T-helper 17 cell (primary cell): ENCODE measurements at places on chromosomes 16 and 17.

GRCh38 chr17:4004517-4005295 lies 40.5 kb upstream of the ATP2A3 start:
- peak; percentile 60 for DNase-seq

DNA sequence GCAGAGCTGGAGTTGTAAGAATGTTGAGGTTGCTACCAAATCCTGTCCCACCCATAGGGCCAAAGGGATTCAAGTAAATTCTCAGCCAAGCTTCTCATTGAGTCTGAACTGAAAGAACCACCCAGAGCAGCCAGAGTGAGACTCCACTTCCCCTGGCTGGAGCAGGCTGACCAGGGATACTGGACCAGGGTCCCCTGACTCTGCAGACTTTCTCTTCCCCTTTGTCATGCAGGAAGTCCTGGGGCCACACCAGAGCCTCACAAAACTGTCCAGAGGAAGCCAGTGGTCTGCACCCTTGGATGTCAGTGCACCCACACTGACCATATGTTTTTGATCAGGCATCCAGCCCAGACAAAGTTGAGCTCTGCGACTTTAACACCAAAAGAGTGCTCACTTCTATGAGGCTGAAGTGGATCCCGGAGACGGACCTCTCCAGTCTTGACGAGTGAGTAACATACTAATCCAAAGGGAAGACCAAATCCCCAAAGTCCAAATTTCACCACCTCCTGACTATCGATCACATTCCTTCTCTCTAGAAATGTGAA lies 4.1 kb downstream of the NXN start:
- no peak for DNase-seq

- DNase-seq: no peak
These were observed 58.9 kb upstream of the CLEC3A start for GRCh38 chr16:77963185-77964044.

DNA sequence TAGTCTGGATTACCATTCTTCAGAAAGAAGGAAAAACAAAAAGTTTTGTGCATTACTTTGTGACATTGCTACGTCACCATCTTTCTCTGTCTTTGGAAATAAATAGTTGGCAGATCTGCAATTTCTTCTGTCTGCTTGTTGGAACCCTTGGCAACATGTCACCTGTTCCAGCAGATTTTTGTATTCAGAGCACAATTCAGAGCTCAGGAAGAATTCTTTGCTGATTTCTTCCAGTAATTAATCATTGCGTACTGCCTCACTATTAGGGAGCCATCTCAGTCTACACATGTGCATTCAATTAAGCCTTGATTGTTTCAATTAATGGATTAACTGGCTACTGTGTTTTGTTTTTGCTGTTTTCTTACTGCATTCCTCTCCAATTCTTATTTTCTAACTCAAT lies 467.2 kb downstream of the CDH8 start:
- no peak for DNase-seq

GRCh38 chr16:17780181-17780580 lies 309.4 kb upstream of the XYLT1 start:
- DNase-seq: no peak

GRCh38 chr16:65781855-65782254 lies 584.6 kb upstream of the CDH5 start:
- no peak for DNase-seq

DNA sequence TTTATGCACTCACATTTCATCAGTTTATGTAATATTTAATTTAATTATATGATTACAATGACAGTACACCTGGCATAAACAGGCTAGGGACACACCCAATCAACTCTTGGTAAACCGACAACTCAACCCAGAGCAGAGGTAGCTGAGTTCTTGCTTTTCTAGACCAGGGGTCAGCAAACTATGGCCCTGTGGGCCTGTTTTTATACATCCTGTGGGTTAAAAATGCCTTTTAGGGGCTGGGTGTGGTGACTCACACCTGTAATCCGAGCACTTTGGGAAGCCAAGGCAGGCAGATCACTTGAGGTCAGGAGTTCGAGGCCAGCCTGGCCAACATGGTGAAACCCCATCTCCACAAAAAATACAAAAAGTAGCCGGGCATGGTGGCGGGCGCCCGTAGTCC lies 99.2 kb upstream of the TMEM97 start:
- no peak for DNase-seq

GRCh38 chr17:50508573-50509460 lies 578 bp downstream of the MYCBPAP start:
- DNase-seq: no peak

DNA sequence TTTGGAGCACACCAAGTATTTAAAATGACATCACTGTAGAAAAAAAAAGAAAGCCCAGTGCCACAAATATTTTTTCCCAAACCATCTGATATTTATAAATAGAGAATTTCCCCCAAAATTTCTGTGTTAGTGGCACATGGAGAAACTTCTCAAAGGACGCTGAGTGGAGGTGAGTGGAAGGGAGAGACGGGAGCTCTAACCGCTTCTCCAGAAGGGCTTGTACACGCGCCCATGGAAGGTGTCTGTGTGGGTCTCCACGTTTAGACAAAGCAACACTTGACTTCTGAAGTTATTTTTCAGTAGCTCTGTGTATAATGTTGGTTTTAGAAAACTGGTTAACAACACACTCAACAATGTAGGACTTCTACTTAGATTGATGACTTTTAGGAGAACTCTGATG lies 1.0 kb downstream of the MYOCD start:
- DNase-seq: no peak

DNA sequence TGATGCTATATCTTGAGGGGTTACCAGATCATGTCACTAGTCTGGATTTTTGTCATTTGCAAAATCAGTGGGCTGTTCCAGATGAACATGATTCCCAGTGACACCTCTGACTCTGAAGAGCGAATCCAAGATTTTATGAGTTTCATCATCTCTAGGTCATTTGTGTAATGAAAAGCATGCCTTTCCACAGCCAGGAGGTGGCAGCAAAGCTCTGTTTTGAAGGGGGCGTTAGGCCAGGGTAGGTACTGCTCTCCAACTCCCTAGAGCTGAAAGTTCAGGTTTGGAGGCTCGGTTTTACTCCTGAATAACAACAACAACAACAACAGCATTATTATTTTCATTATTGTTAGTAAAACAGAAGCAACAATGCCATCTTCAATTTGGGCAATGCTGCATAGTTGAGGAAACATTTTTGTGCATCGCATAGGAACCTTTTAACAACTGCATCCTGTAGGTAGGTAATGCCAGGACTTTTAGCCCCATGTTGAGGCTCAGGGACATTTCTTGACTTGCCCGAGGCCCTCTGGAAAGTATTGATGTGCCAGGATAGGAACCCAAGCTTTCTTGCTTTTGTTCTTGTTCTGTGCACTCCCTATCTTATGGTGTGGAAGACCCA lies 77.0 kb downstream of the MYH13 start:
- no peak for DNase-seq

DNA sequence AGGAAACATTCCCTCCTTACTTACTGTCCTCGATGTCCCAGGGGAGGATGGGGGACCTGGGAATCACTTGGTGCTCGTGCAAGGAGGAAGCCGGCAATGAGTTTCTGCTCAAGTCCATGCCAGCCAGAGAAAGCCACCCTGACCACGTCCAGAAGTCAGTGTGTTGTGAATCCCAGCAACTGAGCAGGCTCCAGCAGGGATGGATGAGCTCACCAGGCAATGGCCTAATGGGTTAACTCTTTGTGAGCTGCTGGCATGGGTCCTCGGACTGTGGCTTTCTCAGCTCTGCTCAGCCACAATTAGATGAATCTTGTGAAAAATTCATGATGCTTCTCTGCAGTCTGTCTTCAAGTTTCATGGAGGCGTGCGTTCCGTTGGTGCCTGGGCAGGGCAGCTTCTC lies at the start of gene PIRT:
Gene PIRT, minus strand, starts transcription at position 167 of the 400 bp plus-strand sequence. CDS start 12,442 bp downstream, outside the sequence.
- no peak for DNase-seq

GRCh38 chr17:6701719-6702118 lies 11.4 kb downstream of the SLC13A5 start:
- DNase-seq: no peak

GRCh38 chr16:89155184-89155679 lies 16.3 kb upstream of the CDH15 start:
- no peak for DNase-seq

GRCh38 chr16:22267764-22268163 lies 29.4 kb upstream of the POLR3E start:
- DNase-seq: no peak

DNA sequence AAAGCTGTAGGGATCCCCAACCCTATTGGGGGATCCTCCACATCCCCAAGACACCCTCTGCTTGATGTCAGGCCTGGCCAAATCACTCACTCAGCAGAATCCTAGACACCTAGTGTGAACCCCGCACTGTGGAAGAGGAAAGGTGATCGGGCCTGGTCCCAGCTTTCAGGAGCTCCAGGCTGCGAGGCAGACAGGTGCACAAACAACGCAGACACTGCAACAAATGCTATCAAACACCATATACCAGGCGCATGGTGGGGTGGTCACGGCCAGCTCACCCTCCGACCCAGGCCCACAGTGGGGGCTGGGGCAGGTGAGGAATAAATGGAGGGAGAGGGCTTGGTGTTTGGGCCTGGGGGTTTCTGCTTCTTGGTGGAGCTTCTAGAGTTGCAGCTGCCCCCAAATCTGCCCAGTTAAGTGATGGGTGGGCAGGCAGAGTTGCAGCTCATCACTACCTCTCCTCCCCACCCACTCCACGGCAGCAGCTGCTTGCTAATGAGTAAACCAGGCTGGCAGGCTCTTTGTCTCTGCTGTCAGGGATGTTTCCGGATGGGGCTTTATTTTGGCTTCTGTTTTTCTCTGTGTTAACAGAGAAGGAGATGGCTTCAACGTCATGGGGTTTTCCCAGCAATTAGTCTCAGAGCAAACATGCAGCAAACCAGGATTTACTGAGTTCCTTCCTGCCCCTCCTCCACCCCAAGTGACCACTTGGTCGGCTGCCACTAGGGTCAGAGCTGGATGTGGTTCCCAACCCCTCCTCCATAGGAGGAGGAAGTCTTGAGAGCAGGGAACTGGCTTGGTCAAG lies 46.6 kb downstream of the PECAM1 start:
- DNase-seq: peak; percentile 29
